ENCODE measurements at places on chromosomes 16 and 17.
A peak's percentile ranks its signal among the peaks of the same experiment; 100 is the strongest.

- DNase-seq: peak; percentile 73
Measured at GRCh38 chr17:50169121-50169764, 3.4 kb downstream of the SGCA start.

DNA sequence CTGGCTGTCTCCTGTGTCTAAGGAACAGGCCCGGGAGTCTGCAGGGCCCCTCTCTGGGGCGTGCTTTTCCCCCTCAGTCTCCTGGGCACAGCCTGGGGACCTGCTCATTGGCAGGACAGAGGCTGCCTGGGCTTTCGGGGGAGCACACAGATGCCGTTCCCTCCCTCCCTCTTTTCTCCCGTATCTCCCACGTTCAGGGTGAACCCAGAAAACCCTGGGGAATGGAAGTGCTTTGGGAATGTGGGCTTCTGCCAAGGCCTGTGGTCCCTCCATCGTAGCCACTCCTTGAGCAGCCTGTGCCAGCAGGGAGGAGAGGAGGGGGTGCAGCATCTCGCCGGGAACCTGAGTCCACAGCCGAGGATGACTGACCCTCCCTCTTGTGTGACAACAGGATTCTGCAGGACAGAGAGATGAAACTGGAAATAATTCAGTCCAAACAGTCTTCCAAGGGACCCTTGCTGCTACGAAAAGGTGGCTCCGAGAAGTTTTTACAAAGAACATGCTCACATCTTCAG is 52.0 kb downstream of the RNF213 start:
- DNase-seq: no peak

- peak; percentile 59 for DNase-seq
Measured at GRCh38 chr17:8806926-8807550, 7.9 kb upstream of the MFSD6L start.

GRCh38 chr16:53609536-53609935 is 94.1 kb downstream of the RPGRIP1L start:
- no peak for DNase-seq

- DNase-seq: no peak
Measured at GRCh38 chr16:86062271-86062965, 163.5 kb downstream of the IRF8 start.

DNA sequence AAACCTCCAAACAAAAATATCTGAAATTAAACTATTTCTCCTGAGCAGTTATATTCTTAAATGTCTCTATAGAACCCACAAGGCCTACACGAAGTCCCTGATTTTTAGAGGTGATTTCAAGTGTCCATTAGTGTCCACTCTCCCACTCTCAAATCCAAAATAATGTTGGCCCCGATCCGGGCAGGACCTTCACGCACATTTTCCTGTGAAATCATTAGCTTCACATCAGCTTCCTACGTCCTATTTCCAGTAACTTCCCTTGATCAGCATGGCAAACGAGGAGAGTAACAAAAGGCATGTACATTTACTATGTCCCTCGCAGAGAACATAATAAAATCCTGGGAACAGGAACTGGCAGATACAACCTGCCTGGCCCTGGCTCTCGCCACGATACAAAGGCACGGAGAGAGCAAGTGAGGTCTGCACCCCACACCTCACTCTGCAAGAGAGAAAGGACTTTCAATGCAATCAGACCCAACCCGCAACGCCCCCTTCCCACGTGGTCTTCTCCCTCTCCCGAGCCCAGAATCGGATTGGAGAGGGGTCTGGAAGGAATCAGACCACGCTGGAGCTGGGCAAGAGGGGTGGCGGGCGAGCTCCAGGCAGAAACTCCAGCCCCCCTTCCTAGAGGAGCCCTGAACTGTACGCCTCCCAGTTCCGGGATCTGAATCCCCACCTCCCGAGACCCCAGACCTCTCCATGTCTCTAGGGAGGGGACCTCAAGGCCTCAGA is 17.5 kb upstream of the C17orf78 start:
- peak; percentile 68 for DNase-seq

GRCh38 chr17:66190738-66191592 is 968 bp downstream of the CEP112 start:
- peak; percentile 59 for DNase-seq

- DNase-seq: no peak
Measured at GRCh38 chr16:86874141-86874540, 295.8 kb downstream of the FOXL1 start.

- DNase-seq: no peak
Measured at GRCh38 chr16:62224646-62225209, 188.5 kb upstream of the CDH8 start.

DNA sequence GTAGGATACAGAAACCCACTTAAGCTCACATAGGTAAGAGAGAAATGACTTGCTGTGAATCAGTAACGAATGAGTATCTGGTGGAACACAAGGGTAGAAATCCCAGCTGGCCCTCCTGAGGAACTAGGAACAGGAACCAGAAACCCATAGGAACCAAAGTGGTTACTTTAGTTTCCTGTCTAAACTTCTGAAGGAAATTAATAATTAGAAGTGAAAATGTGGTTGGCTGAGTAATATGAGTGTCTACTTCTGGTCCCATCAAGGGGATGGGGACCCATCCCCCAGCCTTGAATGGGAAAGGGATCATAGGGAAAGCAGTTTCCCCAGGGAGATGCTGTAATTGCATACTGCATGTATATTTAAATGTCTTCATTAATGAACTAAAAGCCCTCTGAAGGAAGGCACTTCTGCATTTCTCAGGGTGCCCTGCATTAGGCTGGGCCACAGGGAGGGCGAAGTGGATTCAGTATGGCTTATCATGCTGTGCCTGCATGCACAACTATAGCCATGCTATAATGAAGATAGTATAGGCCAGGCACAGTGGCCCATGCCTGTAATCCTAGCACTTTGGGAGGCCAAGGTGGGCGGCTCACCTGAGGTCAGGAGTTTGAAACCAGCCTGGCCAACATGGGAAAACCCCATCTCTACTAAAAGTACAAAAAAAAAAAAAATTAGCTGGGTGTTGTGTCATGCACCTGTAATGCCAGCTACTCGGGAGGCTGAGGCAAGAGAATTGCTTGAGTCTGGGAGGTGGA is 45.6 kb downstream of the CYB5B start:
- no peak for DNase-seq

DNA sequence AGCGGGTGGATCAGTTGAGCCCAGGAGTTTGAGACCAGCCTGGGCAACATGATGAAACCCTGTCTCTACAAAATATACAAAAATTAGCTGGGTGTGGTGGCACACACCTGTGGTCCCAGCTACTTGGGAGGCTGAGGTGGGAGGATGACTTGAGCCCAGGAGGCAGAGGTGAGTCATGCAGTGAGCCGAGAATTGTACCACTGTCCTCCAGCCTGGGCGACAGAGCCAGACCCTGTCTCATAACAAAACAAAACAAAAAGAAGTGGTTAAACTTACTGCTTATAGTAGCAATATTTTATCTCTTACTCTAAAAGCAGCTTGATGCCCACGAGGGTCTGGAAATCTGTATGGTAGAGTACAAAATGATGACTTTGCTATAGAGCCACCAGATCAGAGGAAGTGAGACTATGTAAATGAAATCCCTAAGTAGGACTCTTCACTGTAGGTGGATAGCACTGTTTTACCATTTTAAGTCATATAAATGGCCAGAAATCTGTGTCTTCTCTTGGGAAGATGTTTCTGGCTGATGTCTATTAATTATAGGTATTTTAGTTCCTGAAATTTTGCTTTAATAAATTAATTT is 60.4 kb upstream of the MRC2 start:
- no peak for DNase-seq

DNA sequence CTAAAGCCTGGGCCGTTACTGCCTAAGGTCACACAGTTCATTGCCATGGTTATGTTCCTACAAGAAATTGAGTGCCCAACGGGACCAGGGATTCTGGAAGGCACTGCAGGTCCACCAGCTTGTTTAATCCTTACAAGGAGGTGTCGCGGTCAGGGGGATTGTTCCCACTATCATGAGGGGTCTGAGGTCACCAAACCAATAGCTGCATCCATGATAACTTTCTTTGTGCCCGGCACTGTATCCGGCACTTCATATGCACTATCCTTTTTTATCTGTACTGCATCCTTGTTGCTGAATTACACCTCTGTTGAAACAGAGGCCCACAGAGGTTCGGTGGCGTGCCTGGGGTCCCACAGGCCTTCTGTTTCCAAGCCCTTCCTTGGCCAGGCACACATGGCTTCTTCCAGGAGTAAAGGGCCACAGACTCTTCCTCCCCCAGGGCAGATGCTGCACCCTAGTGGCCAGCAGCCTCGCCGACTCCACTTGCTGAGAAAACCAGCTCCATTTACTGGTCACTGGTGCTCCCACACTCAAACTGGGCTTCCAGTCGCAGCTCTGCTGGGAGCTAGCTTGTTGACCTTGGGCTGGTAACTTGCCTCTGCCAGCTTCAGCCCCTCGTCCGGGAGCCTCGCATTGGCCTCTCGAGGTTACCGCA is 82.0 kb upstream of the PLCG2 start:
- peak; percentile 42 for DNase-seq

DNA sequence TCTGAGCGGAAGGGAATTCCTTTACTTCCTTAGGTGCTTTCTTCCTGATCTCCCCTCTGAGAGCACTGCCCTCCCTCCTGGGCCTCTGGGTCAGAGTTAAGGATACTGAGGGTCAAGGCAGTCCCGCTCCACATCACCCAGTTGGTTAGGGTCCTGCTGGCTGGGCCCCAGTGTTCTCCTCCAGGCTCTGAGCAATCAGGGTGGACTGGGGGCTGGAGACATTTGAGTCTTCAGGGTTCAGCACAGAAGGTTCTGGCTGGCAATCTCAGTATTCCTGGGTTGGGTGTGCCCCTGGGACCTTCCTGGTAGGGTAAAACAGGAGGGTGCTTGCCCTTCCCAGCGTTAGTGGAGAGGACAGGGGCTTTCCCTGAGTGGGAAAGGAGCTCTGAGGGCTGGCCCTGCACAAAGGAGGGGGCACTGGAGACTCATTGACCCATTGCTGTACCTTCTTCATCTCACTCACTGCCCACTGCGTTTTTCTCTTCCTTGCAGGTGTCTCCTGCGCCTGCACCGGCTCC is 448 bp downstream of the MT1M start:
- DNase-seq: no peak

DNA sequence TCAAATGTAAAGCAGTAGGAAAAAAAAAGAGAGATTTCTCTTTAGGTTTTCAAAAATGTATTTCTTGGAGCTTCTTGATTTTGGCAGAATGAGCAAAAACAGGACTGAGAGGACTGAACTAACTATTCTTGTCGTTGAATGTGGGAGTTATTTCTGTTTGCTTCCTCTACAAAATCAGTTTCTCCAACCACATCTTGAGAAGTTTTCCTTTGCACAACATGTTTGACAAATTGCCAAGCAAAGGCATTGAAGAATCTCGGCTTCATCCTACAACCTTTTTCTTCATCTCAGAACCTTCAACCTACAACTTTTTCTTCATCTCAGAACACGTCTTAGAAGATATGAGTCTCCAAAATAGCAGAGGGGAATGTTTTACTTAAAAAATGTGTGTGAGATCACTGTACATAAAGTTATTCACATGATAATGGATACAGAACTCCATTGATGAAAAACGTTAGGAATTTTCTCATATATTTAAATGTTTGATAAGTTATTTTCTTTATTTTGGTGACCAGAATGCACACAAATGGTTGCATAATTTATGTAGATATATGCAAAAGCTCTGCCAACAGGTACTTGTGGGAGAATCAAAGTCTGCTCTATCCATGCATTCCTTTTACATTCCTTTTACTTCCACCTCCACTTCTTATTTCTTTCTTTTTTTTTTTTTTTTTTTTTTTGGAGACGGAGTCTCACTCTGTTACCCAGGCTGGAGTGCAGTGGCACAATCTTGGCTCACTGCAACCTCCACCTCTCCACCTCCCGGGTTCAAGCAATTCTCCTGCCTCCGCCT is 370.0 kb downstream of the KCNJ2 start:
- no peak for DNase-seq

DNA sequence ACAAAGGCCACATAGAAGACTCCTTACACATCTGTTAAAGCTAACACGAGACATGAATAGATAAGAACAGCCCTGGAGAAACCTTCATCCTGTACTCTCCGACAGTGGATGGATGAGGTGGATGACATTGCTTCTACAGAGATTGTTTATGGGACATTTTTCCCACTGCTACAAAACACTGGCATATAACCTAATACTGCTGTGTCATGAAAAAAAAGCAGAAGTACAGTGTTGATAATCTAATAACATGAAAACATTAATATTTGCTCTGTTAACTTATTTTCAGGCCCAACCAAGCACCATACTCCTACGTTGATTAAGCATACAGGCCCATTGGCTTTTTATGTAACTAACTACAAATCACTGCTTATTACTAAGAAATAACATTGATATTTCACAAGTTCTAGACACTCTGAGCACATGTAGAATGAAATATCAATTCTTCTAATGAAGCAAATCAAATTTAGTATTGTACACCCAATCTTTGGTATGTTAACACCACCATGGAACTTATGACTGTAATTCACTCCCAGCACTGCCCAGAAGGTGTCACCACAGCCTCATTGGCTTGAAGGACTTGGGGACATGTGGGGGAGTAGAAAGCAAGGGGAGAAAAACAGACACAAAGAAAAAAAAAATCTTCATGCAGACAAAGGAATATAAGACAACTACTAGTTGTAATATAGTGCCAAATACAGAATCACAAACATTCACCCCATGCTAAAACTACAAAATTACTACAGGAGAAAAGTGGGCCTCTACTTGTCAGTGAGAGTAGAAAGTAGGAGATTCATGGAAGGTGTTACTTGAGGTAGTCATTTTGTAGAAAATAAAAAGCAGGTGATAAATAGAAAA is 330.0 kb upstream of the PMFBP1 start:
- peak; percentile 61 for DNase-seq

- no peak for DNase-seq
Measured at GRCh38 chr16:3152027-3152276, 17.1 kb downstream of the ZNF213 start.

- DNase-seq: no peak
Measured at GRCh38 chr17:39722965-39723848, 7.1 kb downstream of the MIEN1 start.

DNA sequence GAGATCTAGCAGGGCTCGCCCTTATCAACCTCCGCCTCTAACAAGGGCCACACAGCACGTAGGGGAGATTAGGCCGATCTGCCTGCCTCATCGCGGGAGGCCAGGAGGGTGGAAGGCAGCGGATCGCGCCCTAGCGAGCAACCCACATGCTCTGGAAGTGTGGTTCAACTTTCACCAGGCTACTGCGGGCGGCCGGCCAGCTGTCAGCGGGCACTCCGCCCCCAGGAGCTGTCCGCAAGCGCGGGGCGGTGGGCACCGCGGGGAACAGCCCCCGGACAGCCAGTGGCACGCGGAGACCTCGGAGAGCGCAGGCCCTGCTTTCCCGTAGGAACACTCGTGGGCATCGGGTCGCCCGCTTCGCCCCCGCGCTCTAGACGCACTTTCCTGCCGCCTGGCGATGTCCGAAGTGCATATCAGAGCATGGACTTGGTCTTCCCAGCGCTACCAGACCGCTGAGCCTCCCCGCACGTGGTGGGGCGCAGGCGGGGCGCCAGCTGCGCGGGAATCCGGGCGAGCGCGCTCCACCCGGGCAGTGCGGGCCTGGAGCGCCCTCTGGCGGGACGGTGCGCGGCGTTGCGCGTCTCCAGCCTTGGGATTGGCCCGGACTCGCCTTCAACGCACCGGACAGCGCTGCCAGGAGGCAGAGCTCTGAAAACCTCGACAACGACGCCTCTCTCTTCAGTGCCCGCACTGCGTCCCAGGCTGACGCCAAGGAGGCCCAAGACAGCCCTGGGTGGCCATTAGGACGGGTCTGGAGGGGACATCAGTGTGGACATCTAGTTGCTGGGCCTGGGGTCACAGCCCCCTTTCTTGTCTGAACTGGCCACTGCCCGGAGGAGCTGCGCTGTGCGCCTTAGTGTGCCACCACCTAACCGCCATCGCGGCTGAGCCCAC is 3.6 kb upstream of the ZNHIT3 start:
- peak; percentile 71 for DNase-seq

GRCh38 chr16:71846431-71846830 is 655 bp downstream of the ATXN1L start:
- no peak for DNase-seq

GRCh38 chr16:48053418-48053745 is 102.4 kb downstream of the ABCC12 start:
- DNase-seq: peak; percentile 26
